ENCODE measurements at places on chromosomes 7 and 10. TPM values are rescaled to one million over a fixed set of nuclear protein-coding genes. Genes with fewer than 3 reads are reported as not detected.

DNA sequence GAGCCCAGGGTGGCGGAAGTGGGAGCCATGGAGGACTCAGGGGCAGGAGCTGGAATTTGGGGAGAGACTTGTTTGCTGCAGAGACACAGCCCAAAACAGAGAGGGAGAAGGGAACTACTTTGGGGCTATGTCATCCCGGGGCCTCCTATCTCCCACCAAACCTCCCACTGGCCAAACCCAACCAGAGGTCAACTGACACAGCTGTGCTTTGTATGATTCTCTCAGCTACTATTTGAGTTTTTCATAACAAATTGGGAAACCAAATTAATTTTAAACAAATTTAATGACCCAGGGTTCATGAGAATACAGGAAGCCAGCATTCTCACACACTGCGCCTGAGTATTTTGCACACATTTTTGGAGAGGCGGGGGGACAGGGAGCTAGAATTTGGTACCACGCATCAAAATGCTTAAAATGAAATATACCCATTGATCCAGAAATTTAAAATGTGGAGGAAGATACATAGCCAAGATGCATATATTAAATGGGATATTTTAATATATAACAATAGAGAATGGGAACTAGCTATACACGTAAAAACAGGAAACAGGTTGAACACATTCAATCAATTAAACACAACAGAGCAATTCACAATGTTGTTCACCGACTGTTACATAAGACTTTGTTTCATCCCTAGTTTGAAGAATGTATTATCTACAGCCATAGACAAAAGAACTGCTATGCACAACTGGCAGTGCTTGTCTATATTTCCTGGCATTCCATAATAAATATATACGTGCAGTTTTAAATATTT is 105.3 kb downstream of the PARD3 start:
- DNase-seq: no peak

GRCh38 chr10:61164458-61165160 is 220.6 kb upstream of the RHOBTB1 start:
- DNase-seq: no peak

DNA sequence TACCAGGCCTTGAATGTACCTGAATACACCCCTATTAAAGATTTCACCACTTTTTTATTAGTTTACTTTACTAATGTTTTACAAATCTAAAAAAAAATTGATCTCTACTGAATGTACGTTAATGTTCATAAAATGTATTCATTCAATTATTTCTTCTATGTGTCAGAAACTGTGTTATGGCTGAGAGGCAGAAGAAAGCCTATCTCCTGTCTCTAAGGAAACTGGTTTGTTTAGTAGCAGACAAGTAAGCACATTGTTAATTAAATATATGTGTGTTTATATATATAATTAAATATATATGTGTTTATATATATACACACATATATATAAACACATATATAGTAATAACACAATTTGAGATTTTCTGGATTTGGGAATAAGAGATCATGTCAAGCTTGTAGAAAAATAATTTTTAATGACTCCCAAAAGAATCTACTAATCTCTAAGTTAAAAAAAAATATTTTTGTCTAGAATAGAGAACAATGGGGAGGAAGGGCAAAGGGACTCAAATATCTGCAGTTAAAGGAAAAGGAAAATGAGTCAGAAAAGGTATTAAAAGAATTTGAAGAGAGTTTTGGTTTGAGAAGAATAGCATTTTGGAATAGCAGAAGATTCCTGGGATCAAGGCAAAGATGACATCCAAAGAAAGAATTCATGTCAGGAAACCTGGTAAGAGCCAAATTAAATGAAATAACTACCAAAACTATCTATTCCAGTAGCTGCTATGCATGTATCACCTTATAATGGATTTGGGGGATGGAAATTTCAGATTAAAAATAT is 92.1 kb downstream of the CH25H start:
- peak; percentile 44 for DNase-seq

DNA sequence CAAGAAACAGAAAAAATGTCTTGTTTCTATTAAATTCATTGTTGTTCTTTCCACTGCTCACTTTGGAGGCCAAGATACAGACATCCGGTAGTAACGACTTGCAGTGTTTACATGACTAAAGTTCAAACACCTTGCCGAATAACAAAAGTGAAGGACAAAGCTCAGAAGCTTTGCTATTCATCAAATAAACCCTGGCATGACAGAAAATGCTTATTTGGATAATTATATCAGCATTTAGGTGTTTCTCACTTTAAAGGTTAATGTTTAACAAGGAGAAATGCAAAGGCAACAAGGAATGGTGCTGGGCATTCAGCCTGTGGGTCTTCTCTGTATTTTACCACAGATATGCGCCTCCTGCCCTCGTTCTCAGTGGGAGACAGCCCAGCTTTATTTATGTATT is 5.4 kb upstream of the PTF1A start:
- DNase-seq: no peak

GRCh38 chr10:3963191-3963673 is 178.2 kb upstream of the KLF6 start:
- peak; percentile 49 for DNase-seq

GRCh38 chr7:124762611-124763143 is 2.9 kb downstream of the GPR37 start:
- DNase-seq: no peak

OR6B1 gene
- not detected for total RNA-seq
